ENCODE measurements at places on chromosomes 11 and 22.

DNA sequence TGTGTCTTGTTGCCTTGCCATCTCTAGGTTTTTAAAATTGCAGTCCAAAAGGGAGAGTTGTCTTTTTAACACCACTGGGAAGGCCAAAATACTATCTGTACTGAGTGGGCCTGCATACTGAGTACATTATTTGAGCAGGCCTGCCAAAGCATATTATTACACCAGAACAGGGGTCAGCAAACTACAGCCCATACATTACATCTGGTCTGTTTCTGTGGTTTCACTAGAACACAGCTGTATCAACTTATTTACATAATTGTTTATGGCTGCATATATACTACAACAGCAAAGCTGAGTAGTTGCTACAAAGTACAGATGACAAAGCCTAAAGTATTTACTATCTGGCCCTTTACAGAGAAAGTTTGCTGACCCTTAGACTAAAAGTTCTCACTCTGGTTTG is 74.0 kb downstream of the USP35 start:
- peak; percentile 41 for DNase-seq

- DNase-seq = no peak
These were observed 158.7 kb upstream of the ARHGAP20 start for GRCh38 chr11:110870816-110871522.

DNA sequence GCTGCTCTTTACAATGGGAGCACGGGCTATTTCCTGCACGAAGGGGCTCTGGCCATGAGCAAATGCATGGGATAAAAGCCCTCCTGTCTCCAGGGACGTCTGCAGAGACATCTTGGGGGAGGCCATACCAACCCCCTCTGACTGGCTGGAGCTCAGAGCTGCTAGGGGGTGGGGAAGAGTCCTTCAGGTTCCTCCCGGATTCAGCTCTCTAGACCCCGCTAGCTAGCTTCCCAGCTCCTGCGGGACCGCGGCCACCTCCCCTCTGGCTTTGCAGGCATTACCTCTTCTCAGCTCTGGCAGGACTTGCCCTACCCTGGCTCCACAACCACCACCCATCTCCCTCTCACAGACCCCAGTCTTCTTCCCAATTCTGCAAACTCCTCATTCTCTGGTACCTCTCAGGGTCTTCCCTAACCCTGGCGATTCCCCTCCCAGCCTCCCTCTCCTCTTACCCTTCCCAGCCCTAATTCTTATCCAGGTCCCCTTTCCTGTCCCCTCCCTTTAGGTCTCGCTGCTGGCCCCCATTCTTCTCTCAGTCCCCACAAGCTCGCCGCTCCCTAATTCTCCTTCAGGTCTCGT is 802 bp downstream of the SYT13 start:
- DNase-seq = no peak

- no peak for DNase-seq
These were observed 42.2 kb downstream of the MRTFA start for GRCh38 chr22:40594346-40594745.

GRCh38 chr11:60316317-60316716 is 10.7 kb upstream of the MS4A6E start:
- no peak for DNase-seq

GRCh38 chr11:109507331-109507730 is 85.3 kb downstream of the C11orf87 start:
- no peak for DNase-seq

DNA sequence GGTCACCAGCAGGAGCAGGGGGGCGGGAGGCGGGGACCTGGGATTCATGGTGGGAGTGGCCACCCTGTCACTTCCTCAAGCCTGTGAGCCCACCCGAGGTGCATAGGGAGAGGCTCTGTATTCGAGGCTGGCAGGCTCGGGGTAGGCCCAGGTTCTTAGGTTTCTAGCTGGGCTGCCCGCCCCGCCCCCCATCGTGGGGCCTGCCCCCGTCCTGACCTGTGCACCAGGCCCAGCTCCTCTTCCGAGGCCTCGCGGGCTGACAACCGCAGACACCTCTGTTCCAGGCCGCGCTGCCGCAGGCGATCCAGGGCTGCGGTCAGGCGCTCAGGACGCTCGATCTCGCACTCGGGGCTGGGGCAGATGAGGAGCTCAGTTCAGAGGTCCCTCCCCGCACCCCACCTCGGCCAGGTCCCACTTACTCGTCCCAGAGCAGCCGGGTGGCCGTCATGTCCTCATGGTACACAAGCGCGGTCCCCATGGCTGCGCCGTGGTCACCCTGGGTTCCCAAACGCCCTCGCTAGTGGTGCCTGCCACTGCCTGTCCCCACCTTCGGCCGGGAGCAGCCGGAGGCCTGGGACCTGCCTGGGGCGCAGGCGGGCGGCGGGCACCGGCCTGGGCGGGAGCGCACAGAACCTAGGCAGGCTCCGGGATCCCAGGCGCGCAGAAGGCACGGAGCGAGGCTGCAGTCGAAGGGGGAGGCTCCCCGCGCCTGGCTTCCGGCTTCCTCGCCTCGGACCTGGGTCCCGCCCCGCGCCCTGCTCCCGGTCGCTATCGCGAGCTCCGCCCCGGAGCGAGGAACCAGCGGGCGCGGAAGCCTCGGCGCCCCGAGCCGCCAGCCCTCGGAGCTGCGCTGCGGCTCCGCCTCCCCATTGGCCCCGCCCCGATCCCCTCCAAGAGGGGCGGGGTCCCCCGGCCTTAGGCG is at the start of gene HDAC10:
Gene HDAC10 (minus strand): TSS at position 711 of the 922 bp plus-strand sequence. CDS start 233 bp downstream, at position 478.
- DNase-seq = peak; percentile 68

DNA sequence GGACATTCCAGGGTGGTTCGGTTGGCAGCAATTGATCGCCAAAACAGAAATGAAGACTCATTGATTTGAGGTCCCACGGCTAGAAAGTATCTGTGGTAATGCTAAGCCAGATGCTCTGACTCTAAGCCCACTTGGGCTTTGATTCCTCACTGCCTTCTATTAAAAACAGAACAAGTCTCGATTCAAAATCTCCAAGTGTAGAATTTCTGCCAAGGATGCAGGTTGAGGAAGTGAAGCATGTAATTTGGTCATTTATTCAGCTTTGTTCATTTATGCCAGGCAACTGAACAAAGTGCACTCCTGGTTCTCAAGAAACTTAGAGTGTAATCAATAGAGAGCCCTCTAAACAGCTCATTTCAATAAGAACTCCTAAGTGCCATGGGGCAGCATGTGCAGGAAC is 2.3 kb upstream of the CEP295 start:
- no peak for DNase-seq

- DNase-seq = no peak
These were observed 2268.7 kb downstream of the LRRC4C start for GRCh38 chr11:39190751-39191150.

Measured in muscle of arm (tissue), 14 donors.